Stimulated activated CD4-positive, alpha-beta T cell treated with anti-CD3 and anti-CD28 coated beads, Interleukin-15, amount 100 ng/mL, for 1 hour (primary cell): ENCODE measurements at places on chromosomes 2 and 18.

GRCh38 chr2:17422061-17422460, 96.2 kb downstream of the RAD51AP2 start:
- no peak for DNase-seq

- DNase-seq = no peak
These were observed 12.5 kb upstream of the SLC38A11 start for GRCh38 chr2:164967781-164968228.

GRCh38 chr2:29650631-29651097, 270.7 kb downstream of the ALK start:
- DNase-seq = no peak

DNA sequence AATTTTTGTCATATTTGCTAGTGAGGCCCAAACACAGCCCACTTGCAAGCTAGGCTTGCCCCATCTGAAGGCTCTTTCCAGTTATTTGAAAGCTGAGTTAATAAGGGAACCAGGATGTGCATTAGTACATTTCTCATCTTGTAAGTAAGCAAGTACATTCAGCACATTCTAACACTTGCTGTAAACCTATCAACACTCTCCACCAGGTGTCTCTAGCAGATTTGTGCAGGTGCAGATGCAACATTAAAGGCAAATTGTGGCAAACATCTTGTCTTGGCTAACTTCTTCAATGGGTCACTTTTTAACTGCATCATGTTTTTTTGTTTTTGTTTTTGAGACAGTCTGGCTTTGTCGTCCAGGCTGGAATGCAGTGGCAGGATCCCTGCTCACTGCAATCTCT, 25.3 kb upstream of the MFSD6 start:
- DNase-seq = no peak

DNA sequence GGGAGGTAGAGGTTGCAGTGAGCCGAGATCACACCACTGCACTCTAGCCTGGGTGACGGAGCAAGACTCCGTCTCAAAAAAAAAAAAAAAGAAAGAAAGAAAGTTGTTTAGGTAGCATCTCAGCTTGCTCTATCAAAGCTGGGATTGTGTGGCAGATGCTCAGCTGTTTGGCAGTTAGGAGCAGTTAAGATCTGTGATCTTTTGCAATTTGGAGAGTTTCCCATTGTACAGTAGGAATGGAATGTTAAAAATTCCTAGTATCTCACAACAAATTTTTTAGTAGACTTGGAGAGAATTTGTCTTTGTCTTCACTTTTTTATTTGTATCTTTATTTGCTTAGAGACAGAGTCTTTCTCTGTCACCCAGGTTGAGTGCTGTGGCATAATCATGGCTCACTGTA, 122.9 kb upstream of the UNC80 start:
- no peak for DNase-seq

DNA sequence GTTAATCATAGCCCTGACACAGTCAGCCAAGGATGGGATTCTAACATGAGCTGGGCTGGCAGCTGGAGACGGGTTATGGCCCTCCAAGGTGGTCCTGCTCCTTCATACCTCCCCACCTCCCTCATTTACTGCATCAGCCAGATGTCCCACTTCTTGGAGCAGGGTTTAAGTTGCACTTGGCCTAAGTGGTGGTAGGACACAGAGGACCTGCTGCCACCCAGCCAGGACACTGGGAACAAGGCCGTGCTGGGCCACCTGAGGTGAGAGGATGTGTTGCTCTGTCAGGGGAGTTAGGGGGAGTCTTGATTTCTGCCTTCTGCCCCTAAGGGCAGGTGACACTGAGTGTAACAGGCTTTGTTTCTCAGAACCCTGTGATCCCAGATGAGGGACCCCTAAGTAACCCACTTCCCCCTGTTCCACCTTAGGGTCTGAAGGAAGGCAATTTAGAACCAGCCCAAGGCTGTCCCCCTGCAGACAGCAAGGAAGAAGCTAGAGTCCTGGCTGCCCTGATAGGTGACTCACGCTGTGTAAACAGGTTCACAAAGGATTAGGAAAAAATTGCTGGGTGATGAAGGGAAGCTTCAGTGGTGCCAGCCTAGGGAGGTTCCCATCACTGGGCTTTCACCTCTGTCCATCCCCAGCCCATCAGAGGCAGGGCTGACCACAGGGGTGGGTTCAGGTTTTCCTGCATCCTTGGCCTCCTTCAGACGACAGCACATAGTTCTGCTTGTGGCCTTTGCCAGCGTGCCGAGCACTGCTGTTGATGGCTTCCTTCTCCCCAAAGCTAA, 114.3 kb upstream of the MCFD2 start:
- no peak for DNase-seq

GRCh38 chr2:208234786-208235185, 20.1 kb downstream of the IDH1 start:
- no peak for DNase-seq

- DNase-seq = no peak
These were observed 31.1 kb upstream of the FAM237A start for GRCh38 chr2:206611191-206611590.

- DNase-seq = no peak
These were observed 141.3 kb upstream of the FOSL2 start for GRCh38 chr2:28251337-28251736.

- no peak for DNase-seq
These were observed 10.5 kb downstream of the ANKRD29 start for GRCh38 chr18:23652232-23652631.

DNA sequence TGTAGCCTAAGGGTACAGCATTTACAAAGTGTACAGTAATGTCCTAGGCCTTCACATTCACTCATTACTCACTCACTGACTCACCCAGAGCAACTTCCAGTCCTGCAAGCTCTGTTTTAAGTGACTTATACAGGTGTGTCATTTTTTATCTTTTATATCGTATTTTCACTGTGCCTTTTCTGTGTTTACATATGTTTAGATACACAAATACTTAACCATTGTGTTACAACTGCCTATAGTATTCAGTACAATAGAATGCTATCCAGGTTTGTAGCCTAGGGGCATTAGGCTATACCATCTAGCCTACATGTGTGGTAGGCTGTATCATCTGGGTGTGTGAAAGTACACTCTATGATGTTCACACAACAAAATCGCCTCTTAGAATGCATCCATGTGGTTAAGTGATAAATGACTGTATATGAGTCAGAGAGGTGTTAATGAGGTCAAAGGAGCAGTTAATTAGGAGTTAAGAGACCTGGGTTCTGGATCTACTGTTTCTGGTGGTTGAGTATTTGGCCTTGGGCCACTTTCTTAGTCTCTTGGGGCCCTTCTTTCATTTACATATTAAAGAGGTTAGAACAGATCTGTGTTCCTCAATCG, 149.1 kb downstream of the GREB1L start:
- no peak for DNase-seq
